ENCODE measurements at places on chromosomes 11 and 22.

- no peak for DNase-seq
Measured at GRCh38 chr11:282630-283360, 4.6 kb downstream of the NLRP6 start.

DNA sequence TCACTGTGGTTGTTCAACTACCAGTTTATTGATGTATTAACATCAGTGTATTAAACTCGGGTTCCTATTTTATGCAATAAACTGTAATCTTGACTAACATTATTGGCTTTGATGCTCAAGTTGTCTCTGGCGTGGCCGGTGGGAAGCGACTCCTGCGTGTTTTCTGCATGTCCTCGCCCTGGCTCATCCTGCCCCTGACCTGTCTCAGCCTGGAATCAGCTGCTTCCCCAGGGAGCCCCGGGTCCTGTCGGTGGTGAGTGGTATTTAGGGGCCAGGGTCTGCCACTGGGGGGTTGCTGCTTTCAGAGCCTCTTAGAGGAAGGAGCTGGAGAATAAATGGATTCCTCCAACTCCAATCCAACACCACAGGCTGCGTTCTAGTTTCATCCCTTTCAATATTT, 22.5 kb downstream of the IFITM10 start:
- DNase-seq, result no peak

DNA sequence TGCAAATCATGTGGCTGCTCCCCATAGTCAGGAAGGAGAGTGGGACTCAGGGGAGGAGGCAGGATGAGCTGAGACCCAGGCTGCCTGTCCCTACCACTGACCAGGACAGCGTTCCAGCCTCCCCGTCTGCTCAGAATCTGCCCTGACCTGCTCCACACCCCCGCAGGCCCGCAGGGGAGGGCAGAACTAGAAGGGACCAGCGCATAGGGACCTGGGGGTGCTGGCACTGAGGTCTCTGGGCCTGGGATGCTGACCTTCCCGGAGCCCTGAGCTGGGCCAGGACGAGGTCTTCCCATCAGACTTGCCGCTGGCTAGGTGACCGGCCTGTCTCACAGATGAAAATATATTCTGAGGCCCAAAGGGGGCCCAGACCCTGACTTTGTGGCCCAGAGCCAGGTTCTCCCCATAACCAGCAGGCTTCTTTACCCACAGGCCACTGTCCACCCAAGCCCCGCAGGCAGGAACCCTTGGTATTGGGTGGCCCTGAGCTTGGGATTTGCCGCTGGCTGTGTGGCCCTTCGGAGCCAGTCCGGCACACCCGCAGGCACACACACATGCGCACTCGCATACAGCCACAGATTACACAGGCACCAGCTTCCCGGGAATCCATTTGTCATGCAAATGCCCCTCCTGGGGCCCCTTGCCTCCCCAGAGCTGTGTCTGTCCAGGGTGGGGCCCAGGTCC, 13.8 kb upstream of the PIM3 start:
- DNase-seq, result no peak

GRCh38 chr22:43381693-43382092, 30.1 kb upstream of the MPPED1 start:
- DNase-seq, result no peak

- no peak for DNase-seq
Measured at GRCh38 chr11:61613870-61614269, 33.0 kb upstream of the SYT7 start.

DNA sequence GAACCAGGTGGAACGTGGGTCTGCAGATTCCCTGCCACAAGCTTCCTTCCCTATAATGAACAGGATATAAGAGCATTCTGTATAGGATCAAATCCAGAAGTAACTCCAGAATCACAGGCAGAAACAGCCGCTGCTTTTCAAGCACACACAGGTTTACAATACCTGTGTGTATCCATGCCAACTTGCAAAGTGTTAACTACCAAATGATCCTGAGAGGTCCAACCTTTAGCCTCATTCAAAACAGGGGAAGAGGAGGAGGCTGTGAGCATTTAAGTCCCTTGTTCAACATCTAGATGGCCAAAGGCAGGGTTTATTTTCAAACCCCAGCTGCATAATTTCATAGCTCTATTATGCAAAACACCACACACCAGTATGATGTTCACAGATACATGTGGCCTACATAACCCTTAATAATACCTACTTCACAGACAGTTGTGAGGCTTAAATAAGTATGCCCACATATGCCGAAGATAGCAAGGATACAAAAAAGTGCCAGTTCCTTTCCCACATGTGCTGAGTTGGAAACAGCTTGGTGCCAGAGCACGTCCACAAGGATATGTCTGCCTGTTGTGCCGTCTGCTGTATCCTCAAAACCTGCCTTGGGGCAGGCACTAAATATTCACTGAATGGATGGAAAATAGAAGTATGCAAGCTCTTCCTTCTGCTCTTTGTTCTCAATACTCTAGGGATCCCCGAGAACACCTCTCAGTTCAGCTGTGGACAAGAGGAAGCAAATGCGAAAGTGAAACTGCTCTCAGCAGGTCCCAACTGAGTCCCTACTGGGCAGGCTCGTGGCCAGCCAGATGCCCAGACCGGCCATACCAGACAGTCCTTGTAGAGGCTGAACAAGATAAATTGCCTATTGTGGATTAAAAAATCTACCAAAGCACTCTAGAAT, 66.8 kb downstream of the LARGE1 start:
- DNase-seq, result peak; percentile 53

DNA sequence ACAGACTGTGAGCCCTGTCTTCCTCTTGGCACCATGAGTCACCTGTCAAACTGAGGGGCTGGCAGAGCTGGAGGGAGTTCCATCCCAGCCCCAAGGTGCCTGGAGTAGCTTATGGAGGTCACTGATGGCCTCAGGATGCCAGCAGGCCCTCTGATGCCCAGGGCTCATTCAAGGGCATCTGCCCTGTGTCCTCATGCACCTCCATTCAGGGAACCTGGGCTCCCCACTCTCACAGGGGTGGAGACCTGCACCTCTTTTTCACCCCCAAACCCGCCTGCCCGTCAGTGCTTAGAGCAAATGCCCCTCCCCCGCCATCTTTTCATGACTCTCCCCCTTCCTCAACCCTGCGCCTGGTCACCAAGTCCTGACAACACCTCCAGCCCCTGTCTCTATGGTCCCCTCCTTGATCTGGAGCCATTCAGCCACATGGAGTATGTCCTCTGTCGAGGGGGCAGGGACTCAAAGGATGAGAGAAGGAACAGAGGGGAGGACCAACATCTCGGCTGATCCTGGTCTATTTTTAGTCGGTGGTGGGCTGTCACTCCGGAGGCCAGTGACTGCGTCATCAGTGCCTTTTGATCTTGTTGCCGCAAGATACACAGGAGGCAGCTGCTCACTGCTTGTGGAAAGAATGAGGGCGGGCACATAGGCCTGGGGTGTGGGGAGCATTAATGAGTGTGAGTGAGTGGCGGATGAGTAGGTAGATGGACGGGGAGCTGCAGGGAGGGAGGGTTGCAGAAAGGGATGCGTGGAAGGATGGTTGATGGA, 72.2 kb downstream of the CDKN1C start:
- DNase-seq, result no peak

DNA sequence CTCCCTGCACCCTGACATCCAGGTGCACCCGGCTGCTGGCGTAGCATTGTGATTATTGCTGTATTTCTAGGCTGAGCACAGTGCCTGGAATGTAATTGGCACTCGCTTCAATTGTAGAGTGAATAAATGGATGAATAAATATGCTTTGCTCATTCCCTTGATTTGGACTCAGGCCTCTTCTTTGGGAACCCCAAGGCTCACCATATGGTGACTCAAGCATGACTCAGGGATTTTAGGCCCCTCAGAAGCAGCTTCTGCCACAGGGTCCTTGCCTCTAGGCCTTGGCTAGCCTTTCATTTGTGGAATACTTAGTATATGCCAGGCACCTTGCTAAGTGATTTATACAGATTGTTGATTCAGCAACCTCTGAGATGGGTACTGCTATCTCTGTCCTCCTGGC, 78.9 kb downstream of the GRIK4 start:
- DNase-seq, result no peak

GRCh38 chr22:21594865-21595452, 27.4 kb downstream of the UBE2L3 start:
- no peak for DNase-seq

DNA sequence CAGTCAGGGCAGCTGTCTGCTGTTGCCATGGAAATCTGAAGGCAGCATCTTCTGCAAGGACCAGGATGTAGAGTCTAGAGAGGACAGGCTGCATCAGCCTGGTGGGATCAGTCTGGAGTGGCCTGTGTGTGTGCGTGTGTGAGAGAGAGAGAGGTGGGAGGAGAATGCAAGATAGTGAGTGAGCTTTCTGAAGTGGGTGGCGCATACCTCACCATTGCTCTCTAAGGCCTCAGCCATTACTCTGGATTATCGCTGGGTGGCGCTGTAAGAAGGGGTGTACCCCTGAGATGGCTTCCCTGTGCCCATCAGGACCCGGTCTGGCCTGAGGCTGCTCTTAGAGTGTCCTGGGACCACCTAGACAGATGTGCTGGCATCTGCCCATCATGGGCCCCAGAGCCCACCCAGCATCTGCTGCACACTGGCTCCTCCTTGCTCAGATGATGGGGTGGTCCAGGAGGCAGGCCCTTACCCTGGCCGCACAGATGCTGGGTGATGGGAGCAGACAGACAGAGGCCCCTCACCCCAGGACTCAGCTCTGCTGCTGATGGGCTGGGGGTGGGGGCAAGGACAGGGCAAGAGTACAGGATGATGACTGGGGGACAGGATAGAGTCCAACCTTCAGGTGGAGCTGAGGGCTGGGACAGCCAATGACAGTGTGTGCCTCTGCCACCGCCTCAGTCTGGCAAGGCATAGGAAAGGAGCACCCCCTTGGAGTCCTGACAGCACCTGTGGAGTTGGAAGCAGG, 25.7 kb upstream of the TUB start:
- no peak for DNase-seq

DNA sequence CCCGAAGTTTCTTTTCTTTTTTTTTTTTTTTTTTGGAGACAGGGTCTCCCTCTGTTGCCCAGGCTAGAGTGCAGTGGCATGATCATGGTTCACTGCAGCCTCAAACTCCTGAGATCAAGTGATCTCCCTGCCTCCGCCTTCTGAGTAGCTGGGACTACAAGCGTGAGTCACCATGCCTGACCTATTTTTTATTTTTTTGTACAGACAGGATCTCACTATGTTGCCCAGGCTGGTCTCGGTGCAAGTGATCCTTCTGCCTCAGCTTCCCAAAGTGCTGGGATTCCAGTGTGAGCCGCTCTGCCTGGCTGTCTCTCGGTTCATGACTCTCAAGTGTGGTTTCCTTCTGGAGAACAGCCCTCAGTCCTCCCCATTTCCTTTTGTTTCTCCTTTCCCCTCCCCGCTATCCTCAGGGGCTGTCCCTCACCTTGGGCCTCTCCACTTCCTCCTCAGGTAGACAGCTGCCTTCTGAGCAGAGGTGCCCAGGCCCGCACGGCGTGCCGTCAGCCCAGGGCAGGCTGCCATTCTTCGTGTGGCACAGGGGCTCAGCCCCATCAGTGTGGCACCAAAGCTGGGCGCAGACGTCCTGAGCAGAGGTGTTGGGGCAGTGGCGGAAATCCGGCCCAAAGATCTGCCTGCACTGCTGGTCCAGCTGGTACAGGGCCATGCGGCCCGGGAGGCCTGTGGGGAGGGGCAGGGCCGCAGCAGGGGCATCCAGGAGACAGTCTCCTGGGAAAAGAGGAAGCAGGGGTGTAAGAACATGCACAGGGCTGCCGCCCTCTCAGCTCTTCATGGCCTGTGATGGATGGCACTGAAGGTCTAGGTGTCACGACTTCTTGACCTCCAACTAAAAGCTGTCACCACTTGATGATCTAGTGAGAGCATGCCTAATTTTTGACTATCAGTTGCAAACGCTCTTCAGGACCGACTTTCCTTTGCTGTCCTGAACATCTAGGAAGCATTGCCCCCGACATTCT, 14.0 kb downstream of the ADAMTS8 start:
- DNase-seq, result no peak

- DNase-seq, result no peak
Measured at GRCh38 chr22:36399472-36399778, 11.7 kb upstream of the MYH9 start.

GRCh38 chr11:67051945-67052488, 4.6 kb upstream of the RHOD start:
- no peak for DNase-seq

DNA sequence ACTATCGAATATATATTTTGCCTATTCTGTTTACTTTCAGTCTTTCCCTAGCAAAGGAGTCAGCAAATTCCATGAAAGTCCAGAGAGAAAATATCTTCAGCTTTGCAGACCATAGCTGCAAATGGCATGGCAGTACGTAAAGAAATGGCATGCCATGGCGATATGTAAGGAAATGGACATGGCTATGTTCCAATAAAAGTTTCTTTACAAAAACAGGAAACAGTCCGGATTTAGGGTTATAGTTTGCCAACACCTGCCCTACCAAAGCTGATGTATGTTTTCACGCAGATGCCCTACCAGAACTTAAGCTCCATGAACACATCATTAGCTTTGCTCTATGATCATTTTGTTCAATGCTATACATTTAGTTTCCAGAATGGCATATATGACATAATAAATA, 19.5 kb downstream of the KIAA0930 start:
- no peak for DNase-seq

DNA sequence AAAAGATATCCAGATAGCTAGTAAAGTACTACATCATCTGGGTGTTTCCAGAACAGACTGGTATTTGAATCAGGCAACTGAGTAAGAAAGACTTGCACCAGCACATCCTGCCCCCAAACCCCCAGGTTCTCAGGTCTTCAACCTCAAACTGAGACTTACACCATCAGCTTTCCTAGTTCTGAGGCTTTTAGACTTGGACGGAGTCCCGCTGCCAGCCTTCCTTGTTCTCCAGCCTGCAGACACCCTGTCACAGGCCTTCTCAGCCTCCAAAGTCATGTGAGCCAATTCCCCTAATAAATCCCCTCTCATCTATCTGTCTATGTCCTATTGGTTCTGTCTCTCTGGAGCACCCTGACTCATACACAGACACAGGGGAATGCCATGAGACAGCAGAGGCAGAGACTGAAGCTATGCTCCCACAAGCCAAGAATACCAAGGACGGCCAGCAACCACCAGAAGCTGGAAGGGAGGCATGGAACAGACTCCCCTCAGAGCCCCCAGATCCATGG, 10.9 kb downstream of the SMCO4 start:
- DNase-seq, result no peak

DNA sequence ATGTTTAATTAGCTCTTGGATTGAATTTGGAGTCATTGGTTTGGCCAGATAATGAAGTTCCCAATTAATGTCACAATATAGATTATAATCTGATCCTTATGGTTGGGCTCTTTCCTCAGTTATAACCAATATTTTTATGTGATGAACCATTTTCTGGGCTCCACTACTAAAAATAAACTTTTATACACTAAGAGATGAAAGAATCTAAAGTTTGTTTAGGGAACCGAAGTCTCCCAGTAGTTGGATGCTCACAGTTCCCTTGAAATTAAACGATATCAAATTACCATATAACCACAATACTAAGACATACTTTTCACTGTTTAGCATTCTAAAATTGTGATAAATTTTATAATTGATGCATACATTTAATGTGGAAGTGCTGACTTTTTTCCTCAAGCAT, 47.0 kb upstream of the ARHGAP42 start:
- DNase-seq, result no peak

GRCh38 chr22:47206666-47207218, 444.3 kb downstream of the TBC1D22A start:
- no peak for DNase-seq

Measured in right lung (tissue), 10 donors.